Neural progenitor cell (in vitro differentiated cells): ENCODE measurements at places on chromosomes 3 and 15. TPM values are rescaled to one million over a fixed set of nuclear protein-coding genes. Genes with fewer than 3 reads are reported as not detected.

DNA sequence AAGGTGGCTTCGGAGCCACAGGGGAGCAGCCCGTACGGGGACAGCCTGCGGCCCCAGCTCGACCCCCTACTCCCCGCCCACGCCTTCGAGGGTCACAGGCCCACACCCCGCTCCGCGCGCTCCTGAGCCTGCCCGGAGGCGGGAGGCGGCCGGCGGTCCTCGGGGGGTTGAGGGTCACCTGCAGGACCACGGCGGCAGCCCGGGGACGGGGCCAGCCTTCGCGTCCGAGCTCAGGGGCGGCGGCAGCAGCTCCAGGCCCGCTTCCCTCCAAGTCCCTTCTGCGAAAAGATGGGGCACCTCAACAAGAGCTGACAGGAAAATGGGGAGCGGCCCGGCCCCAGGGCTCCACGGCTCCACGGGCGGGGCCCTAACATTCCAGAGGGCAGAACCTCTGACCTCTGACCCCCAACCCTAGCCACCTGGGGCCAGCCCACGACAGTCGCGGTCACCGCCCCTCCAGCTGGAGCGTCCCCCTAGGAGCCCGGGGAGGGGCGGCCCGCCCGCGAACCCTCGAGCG, 428 bp downstream of the LYSMD4 start:
- peaks cover 14% of the 10 kb centered on the region for H3K27me3 ChIP-seq
- H3K36me3 ChIP-seq, result no peaks in the 10 kb centered on the region
- no peak overlapping the region for H3K27ac ChIP-seq
- peaks cover 13% of the 10 kb centered on the region for H3K4me1 ChIP-seq
- peak; percentile 63 for DNase-seq

The ADAMTS17 gene
- total RNA-seq, result 1.1 and 1.5 TPM in 2 replicates

The IGSF11 gene
- 2.7 and 4.1 TPM in 2 replicates for total RNA-seq

The SLC25A38 gene
- 19.3 and 26.6 TPM in 2 replicates for total RNA-seq

The SLC7A14 gene
- total RNA-seq, result under 0.01 TPM in 1 of 2 replicates, not detected in the other
